Nephron progenitor cell (in vitro differentiated cells): ENCODE measurements at places on chromosomes 11 and 22.

DNA sequence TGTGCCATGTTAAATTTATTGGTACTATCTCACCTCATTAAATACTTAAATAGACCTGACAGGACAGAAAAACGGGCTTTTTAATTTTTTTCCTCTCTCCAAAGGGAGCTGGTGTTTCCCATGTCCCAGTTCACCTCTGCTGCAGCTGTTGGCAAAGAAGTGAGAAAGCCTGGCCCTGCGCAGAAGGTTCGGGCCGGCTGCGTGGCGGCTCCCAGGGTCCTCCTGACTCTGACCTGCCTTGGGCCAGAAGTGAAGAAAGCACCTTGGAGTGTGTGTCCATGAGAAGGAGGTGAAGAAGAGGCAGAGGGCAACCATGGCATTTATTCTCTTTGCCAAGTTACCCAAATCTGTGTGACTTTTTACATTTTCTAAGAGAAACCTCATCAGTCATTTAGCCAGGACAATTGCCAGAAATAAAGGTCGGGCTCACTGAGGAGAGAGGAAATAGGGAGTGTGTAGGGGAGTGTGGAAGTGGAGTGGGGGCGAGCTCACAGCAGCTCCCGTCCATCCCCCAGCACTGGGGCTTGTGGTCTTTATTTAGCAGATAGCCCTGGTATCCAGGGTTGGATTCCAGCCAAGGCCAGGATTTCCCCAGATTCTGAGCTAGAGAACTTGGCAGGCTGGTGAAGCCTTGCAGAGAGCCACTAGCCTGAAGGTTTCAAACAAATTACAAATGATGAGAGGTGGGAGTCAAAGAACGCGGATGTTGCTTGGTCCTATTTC, 102.4 kb upstream of the CADM1 start:
- H3K4me1 ChIP-seq, result peaks cover 70% of the 10 kb centered on the region
- H3K36me3 ChIP-seq, result no peaks in the 10 kb centered on the region
- no peak overlapping the region for H3K4me3 ChIP-seq
- H3K27me3 ChIP-seq, result no peaks in the 10 kb centered on the region

DNA sequence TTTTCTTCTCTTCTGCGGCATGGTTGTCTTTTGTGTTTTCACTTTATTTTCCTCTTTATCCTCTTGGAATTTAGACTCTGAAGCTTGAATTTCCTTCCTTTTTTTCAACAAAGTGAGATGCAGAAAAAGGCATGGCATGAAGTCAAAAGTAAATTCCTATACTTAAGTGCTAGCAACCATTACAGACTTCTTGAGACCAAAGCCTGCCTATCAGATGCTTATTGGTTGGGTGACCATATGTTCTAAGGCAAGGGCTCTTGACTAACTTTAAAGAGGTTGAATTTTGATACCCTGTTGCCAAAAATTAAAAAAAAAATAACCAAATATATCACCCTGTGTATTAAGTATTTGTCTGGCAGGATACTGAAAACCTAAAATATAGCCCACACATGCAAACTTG, 237.4 kb downstream of the TMEM135 start:
- no peak overlapping the region for H3K27ac ChIP-seq
- no peak overlapping the region for H3K4me3 ChIP-seq
- no peaks in the 10 kb centered on the region for H3K4me1 ChIP-seq
- DNase-seq, result no peak

DNA sequence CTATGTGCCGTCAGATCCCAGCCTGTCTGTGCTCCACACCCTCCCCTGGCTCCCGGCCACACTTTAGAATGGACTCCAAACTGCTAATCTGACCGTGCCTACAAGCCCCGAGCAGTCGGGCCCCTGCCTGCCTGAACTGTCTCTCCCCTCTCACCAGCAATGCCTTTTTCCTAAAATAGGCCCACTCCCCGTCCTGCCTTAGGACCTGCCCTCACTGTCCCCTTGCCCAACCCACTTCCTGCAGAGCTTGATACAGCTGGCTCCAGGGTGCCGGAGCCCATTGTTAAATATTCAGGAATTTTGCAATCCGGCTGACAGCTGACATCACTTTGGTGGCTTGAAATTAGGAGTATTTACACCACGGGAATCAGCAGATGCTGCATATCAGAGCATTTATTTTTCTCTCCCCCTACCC, 21.4 kb downstream of the MN1 start:
- peaks cover 16% of the 10 kb centered on the region for H3K27me3 ChIP-seq
- no peak for DNase-seq
- peaks cover 60% of the 10 kb centered on the region for H3K4me1 ChIP-seq
- peaks cover 8% of the 10 kb centered on the region for H3K36me3 ChIP-seq

GRCh38 chr11:91396236-91397133, 828.1 kb upstream of the FAT3 start:
- H3K4me1 ChIP-seq, result peaks cover 24% of the 10 kb centered on the region
- no peaks in the 10 kb centered on the region for H3K36me3 ChIP-seq
- H3K27ac ChIP-seq, result no peak overlapping the region
- H3K4me3 ChIP-seq, result no peak overlapping the region
- no peak for DNase-seq
- peaks cover 4% of the 10 kb centered on the region for H3K27me3 ChIP-seq

GRCh38 chr11:123202155-123203151, 7.4 kb upstream of the CLMP start:
- peak overlapping the region; percentile 54 for H3K4me3 ChIP-seq
- H3K27me3 ChIP-seq, result peaks cover 5% of the 10 kb centered on the region
- H3K4me1 ChIP-seq, result peaks cover 83% of the 10 kb centered on the region
- peak; percentile 36 for DNase-seq
- peak overlapping the region; percentile 96 for H3K27ac ChIP-seq

GRCh38 chr22:32754413-32755041, 47.0 kb upstream of the TIMP3 start:
- H3K27me3 ChIP-seq, result peaks cover 10% of the 10 kb centered on the region
- H3K36me3 ChIP-seq, result no peaks in the 10 kb centered on the region
- peaks cover 38% of the 10 kb centered on the region for H3K4me1 ChIP-seq
- H3K4me3 ChIP-seq, result no peak overlapping the region
- H3K27ac ChIP-seq, result no peak overlapping the region
- no peak for DNase-seq

GRCh38 chr22:31449506-31449905, 40.1 kb downstream of the EIF4ENIF1 start:
- no peak for DNase-seq
- peaks cover 48% of the 10 kb centered on the region for H3K36me3 ChIP-seq
- no peaks in the 10 kb centered on the region for H3K27me3 ChIP-seq
- H3K4me1 ChIP-seq, result no peaks in the 10 kb centered on the region
- no peak overlapping the region for H3K4me3 ChIP-seq
- H3K27ac ChIP-seq, result no peak overlapping the region

DNA sequence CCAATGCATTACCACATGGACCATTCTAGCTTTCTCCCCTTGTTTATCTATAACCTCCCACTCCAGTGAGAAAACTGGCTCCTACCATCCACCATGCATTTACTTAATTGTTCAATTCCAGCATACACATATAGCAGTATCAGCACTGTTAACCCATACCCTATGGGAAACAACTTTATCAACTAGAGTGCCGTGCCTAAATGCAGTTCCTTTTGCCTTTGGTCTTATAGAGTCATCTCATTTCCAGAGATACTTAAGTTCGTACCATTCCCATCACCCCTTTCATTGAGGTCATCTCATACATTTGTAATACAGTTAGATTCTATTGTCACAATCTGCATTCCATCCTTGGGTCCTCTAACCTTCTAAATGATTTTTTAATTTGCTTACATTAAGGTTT, 86.9 kb downstream of the PARVA start:
- H3K27me3 ChIP-seq, result peaks cover 2% of the 10 kb centered on the region
- H3K36me3 ChIP-seq, result peaks cover 28% of the 10 kb centered on the region
- peaks cover 17% of the 10 kb centered on the region for H3K4me1 ChIP-seq
- H3K27ac ChIP-seq, result no peak overlapping the region

DNA sequence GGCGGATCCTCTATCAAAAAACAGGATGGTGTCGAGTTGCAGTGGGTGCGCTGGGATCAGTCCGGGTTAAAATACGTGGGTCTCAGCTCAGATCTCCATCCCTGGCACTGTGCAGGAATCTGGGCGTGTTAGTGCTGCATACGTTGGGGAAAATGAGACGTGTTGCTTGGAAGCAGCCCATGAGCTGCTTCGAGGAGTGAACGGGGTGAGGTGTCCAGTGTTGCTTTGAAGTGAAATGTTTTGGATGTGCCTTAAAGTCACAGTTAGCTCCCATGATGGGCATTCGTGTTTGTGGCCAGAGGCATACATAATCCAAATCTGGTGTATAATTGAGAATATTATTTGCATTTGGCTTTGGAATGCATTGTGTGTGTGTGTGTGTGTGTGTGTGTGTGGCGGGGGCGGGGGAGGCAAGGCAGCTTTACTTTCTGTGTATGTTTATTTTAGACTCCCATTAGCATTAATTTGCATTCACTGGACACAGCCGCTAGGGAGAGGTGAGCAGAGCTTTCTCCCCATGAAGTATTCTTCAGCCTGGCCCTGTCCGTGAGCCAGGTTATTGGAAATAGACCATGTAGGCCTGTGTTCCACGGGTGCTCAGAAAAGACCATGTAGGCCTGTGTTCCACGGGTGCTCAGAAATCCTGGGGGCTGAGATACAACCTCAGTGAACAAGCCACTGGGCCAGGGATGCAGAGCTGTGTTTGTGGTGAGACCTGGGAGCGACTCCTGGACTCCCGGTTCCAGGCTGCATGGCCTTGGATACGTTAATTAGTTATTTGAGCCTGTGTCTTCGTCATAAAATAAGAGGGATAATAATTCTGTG, 134.6 kb downstream of the ST3GAL4 start:
- H3K4me1 ChIP-seq, result peaks cover 75% of the 10 kb centered on the region
- peak overlapping the region; percentile 1 for H3K4me3 ChIP-seq
- H3K27me3 ChIP-seq, result peaks cover 6% of the 10 kb centered on the region
- peak overlapping the region; percentile 82 for H3K27ac ChIP-seq
- DNase-seq, result no peak
